Osteocyte (in vitro differentiated cells): ENCODE measurements at places on chromosomes 7 and 10.

GRCh38 chr10:45325116-45325515 is 9.7 kb upstream of the OR13A1 start:
- DNase-seq: no peak

DNA sequence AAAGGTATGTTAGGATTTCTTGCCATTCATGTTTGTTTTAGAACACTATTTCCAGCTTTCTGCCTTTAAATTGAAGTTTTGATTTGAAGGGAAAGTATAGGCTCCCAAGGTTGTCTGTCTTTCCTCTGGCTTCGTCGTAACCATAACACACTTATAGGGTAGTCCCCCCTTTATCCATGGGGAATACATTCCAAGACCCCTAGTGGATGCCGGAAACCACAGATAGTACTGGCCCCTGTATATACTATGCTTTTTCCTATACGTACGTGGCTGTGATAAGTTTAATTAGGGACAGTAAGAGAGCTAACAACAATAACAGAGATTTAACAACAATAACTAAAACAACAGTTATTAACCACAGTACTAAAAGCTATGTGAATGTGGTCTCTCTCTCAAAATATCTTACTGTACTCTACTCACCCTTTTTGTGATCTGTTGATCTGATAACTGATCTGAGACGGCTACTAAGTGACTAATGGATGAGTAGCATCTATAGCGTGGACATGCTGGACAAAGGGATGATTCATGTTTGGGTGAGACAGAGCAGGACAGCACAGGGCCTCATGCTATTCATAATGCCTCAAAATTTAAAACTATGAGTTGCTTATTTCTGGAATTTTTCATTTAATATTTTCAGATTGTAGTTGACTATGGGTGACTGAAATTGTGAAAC is 273.1 kb downstream of the AUTS2 start:
- no peak for DNase-seq

- DNase-seq: no peak
Observed at GRCh38 chr10:84542522-84543490, 214.4 kb downstream of the CCSER2 start.

- no peak for DNase-seq
Observed at GRCh38 chr10:99540306-99540656, 7.5 kb downstream of the NKX2-3 start.

DNA sequence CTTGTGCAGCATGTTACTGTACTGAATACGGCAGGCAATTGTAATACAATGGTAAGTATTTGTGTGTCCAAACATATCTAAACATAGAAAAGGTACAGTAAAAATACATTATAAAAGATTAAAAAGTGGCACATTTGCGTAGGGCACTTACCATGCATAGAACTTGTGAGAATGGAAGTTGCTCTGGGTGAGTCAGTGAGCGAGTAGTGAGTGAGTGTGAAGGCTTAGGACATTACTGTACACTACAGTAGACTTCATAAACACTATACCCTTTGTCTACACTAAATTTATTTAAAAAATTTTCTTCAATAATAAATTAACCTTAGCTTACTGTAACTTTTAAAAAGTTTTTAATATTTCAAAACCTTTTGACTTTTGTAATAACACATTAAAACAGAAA is 37.5 kb downstream of the BPGM start:
- no peak for DNase-seq

GRCh38 chr7:41706228-41706930 is 3.5 kb upstream of the INHBA start:
- no peak for DNase-seq

DNA sequence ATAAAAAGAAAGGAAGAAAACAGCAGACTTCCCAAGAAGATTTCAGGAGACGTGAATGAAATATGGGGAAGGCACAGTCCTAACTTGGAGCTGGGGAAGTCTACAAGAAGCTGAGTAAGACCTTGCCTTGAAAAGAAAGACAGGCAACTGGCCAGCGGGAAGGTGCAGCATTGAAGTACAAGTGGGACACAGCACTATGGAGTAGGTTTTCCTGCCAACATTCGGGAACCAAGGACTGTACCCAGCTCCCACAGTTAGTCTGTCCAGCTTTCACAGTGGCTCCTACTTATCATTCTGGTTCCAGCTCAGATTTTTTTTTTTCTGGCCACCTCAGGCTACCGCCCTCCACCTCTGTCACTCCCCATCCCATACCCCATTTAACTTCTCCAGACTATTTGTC is 10.0 kb downstream of the HPS1 start:
- peak; percentile 1 for DNase-seq

DNA sequence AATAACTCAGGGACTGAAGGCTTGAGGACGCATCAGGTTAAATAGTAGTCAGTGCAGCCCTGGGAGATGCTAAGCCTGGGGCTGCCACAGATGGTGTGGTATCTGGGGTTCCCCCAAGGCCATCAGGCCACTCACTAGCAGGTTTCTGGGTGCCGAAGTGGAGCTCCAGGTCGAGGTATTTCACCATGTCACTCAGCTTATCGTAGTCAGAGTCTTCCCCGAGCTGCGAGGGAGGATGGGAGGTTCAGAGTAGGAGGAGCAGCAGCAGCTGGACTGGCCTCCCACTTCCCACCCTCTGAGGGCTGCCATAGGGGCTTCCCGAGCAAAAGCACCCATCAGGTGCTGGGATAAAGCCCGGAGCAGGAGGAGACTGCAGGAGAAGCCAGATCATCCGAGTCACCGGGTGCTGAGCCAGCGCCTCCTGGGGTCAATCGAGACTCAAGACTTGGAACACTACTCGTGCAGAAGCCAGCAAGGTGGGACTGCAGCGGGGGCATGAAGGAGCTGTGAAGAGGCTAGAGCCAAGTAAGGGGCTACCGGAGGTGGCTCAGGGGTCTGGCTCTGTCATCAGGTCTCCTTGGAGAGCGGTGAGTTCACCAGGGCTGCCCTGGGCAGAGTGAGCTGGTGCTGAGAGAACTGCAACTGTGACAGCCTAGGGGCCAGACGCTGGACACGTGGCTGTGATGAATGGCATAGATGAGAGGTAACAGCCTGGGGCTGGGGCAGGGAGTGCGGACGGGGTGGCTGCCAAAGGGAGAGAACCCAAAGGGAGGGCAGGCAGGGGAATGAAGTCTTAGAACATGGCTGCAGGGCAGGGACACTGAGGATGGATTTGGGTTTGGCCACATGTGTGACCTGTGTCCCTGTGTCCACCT is 45.3 kb downstream of the GRID2IP start:
- no peak for DNase-seq

DNA sequence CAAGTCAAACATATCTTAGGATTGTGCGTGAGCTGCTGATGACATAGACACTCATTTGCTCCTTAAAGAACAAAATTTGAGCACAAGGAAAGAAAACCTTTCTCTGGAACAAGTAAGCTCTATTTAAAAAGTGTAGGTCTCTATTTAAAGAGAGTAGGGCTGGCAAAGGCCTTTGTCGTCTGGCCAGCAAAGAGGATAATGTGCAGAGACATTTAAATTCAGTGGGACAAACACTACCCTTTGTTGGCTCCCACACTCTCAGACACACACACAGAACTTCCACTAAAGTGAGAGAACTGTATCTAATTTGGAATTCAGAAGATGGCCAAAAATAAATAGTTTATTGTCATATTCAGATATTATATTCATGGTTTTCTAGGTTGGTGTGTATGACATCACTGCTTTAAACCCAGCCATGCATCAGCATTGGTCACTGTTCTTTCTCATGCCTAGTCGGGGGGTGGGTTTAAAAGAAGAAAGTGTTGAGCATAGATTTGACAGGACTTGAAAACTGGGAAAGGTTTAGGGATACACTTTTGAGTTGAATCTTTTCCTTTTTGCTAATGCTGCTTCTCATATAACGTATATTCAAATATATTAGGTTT is 49.5 kb upstream of the HDAC9 start:
- DNase-seq: no peak

GRCh38 chr10:45461034-45461433 is 87.0 kb downstream of the ALOX5 start:
- no peak for DNase-seq

DNA sequence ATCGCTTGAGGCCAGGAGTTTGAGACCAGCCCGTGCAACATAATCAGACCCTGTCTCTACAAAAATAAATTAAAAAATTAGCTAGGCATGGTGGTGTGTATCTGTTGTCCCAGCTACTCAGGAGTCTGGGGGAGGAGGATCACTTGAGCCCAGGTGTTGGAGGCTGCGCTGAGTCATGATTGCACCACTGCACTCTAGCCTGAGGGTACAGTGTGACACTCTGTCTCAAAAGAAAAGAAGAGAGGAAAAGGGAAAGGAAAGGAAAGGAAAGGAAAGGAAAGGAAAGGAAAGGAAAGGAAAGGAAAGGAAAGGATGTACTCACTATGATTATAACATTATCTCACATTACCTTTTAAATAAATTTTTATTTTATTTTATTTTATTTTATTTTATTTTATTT is 56.5 kb upstream of the MPP7 start:
- DNase-seq: no peak

DNA sequence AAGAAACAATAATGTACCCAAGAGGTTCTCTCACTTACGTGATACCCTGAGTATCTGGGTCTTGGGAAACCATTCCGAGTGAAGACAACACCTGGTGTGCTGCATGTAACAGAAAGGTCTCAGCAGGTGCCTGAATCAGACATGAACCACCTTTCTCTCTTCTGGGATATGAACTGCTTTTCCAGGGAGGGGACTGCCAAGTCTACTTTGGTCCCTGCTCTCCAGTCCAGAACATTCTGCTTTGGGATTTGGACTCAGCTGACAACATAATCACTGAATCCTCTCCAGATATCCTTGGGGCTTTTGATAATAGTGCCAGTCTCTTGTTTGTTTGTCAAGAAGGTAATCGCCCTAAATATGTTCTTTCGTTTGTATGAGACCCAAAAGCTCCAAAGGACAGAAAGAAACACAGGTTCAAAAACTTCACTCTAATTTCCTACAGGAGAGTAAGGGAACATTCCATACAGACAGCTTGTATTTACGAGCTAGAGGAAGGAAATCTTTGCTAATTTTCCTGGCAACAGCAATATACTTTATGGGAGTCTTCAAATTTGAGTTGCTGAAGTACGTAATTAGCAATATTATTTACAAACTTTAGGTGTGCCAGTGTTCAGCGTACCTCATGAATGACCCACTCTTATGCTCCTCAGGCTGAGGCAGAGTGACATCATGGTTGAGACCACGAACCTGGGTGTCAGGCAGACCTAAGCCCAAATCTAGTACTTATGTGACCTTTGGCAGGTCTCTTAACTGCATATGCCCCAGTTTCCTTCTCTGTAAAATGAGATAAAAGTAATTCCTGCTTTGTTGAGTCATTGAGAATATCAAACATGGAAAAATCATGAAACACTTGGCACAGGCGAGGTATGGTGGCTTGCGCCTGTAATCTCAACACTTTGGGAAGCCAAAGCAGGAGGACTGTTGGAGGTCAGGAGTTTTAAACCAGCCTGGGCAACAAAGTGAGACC is 5.4 kb downstream of the ABLIM1 start:
- DNase-seq: no peak

GRCh38 chr10:58648131-58648530 is 135.5 kb downstream of the BICC1 start:
- DNase-seq: no peak

DNA sequence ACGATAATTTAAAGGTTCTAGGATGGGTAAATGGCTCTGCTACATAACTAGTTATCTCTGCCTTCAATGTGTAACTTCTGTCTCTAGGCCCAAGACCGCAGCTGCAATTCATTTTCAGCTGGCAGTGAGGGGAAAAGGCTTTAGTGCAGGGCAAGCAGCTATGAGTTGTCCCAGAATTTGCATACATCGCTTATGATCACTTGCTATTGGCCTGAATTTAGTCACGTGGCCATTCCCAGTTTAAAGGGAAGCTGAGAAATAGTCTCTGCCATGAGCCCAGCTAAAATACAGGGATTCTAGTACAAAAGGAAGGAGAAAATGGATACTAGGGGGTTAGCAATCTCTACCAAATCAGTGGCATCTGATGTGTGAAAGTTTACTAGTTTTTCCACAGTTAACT is 145.8 kb upstream of the IMMP2L start:
- no peak for DNase-seq

- DNase-seq: no peak
Observed at GRCh38 chr7:92778972-92779371, 57.4 kb downstream of the CDK6 start.

DNA sequence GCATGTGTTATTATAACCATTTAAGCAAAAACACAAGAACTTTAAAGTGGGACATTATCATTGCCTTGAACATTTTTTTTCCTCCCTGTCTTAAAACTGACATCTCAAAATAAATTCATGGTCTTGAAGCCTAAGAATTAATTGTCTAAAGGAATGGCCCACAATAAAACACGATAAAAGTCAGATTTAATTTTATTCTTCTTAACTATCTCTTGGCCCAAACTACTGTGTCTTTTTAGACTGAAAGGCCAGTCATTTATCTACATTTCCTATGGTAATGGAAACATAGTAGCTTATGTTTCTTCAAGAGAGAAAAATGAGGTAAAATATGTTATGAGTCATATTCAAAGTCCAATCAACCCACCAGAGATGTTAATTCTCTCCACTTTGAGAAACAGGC is 24.4 kb upstream of the ETV1 start:
- no peak for DNase-seq

- no peak for DNase-seq
Observed at GRCh38 chr7:27144781-27145164, 1.3 kb upstream of the HOXA5 start.

DNA sequence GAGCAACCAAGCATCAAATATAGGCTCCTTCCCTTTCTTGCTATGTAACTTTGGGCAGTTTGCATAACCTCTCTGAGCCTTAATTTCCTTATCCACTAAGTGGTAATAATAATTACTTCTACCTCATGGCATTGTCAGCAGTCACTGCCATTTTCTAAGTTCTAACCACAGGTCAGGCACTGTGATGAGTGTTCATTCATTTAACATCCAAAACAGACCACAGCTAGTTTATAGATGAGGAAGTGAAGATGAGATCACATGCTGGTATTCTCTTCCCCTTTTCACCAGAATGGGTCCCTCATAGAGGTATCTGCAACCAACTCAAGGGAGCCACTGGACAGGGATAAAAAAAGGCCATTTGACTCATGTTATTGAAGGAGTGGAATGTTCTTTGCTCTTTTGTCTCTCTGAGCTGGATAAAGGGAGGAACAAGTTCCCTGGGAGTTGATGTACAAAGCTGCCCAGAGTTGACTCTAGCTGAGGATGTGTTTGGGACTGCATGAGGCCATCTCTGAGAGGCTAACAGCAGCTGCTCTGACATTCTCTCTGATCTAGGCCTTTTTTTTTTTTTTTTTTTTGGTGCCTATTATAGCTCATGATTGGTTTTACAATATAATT is 65.0 kb downstream of the DNAJC12 start:
- no peak for DNase-seq

- DNase-seq: no peak
Observed at GRCh38 chr7:66921396-66921917, 432 bp downstream of the TMEM248 start.

DNA sequence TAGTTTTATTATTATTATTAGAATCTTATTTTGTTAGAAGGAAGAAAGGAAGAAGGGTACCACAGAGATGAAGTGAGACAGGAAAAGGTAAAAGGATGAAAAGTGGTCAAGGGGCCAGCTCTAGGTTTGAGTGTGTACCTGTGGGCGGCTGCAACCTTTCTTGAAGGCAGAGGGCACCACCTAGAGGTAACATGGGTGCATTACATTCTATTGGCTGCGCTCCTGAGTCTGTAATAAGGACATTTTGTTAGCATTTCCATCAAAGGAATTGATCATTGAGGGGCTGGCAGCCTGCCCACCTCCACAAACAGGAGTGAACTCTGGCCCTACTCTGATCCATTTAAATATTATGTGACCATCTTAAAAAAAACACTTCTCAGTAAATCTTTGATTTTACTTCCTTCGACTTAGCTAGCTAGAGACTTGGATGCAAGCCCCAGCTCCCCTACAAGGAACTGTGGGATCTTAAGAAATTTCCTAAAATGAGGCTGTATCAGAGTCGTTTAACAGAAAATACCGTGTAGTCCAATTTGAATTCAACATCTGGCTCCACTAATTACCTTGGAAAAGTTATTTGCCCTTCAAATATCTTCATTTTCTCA is 610.4 kb downstream of the IPMK start:
- DNase-seq: no peak
